ENCODE measurements at places on chromosomes 7 and 10.

DNA sequence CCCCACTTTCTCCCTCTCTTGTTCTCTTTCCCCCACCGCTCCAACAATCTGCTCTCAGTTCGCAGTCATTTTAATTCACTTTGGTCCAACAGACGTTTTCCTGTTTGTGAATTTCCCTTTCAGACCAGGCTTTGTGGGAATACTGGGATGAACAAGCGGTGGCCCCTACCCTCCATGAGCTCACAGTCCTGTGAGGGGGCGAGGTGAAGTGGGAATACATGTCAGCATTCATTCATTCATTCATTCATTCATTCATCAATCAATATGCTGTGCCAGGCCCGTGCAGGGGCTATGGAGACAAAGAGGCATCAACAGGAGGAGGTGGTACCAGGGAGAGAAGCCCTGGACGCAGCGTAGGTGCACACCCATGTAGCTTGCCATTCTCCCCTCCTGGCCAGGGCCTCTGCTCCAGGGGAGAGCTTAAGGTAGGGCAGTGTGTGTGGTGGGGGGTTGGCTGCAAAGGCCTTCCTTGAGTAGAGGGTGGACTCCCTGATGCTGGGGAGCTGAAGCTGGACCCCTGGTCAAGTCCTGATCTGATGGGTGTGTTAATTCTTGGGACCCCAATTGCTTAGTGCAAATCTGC is 16.1 kb downstream of the PRF1 start:
- DNase-seq, result no peak

DNA sequence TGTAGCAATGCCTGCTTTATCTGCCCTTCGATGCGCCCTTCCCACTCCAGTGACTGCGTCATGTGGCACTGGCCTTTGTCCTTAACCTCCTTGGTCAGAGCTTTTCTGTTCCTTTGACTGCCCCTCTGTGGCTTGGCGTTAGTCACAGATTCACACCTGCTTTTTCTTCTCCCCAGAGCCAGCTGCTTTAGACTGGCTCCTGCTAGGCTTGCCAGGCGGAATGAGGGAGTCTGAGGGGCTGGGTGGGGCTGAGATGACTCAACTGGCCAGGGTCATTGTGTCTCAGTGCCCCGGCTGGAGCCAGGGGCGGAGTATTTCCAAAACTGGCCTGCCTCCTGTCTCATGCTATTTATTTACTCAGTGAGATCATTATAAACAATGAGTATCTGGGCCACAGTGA is 194.1 kb downstream of the EMX2 start:
- no peak for DNase-seq

DNA sequence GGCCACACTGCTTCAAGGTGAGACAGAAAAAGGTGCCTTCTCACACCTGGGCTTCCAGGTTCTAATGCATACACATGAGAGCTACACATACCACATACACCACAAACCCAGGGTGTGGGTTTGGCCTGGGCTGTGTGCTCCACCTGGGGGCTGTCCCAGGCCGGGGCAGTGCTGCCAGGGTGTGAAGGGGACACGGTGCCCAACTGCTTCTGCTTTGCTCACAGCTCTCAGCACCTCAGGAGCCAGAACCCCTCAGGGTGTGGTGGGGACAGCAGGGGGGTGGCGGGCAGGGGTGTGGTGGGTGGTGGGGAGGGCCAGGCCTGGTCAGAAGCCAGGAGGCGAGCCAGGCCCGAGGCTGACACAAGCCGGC is 51.1 kb downstream of the TMEM209 start:
- no peak for DNase-seq

DNA sequence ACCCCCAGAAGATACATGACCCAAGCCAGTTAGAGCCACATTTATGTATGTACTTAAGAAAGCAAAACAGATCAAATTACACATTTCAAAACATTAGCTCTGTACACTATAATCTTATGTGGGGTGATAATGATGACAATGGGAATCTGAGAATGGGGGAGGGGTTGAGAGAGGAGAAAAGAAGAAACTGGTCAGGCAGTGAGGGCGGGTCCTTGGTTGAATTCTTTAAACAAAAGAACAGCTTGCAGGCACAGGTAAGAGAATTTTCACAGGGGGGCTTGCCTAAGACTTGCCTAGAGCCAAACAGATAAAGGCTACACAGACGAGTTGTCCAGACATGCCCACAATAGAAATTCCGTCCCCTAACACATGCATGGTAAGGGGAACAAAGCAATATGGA is 76.8 kb upstream of the PTER start:
- no peak for DNase-seq

DNA sequence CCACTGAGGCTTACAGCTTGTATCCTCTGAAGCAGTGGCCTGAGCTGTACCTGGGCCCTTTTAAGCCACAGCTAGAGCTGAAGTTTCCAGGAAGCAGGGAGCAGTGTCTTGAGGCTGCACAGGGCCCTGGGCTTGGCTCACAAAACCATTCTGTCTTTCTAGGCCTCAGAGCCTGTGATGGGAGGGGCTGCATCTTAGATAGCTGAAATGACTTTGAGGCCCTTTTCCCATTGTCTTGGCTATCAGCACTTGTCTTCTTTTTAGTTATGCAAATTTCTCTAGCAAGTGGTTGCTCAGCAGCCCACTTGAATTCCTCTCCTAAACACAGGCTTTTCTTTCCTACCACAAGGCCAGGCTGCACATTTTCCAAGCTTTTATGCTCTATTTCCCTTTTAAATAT is 864.2 kb downstream of the REEP3 start:
- DNase-seq, result no peak

DNA sequence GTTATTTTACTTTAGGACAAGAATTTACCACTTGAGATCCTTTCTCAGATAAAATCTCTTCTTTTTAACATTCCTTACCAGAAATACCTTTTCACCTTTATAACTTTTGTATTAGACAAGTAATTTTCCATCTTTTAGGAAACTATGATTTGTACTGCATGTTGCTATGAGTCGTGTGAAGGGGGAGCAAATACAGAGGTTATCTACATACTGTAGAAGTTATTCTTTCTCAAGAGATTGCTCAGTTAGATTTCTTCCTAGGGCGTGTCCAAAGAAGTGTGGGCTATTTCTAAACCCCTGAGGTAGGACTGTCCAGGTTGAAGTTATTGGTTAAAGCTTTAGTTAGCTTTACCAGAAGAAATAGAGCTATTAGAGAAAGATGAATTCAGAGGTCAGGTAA is 30.2 kb upstream of the ARHGAP12 start:
- no peak for DNase-seq

DNA sequence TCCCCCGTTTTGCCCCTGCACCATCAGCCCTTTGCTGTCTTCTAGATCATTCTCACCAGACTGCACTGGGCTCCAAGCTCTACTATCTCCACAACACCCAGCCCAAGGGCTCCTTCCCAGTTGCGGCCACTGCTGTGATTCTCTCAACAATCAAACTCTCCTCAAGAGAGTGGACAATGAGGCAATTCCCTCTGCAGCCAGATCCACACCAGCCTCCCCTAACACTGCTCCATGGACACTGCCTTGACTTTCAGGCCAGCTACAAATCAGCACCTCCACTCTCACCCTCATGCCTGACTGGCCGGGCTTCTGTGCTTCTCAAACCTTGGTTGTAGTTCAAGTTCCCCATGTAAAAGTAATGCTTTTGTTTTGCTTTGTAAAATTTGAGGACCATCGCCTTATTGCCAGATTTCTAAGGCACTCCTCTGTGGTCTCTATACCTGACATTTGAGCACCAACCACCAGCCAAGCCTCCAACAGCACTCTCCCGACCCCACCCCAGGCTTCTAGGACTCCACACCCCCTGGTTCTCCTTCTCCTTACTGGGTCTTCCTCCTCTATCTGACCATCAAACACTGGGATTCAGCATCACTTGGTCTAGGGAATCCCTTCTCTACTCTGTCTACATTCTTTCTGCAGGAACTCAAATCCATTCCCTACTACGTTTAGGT is 45.4 kb downstream of the PPIF start:
- no peak for DNase-seq

- DNase-seq, result no peak
Measured at GRCh38 chr7:106812027-106812643, 52.9 kb upstream of the PIK3CG start.

DNA sequence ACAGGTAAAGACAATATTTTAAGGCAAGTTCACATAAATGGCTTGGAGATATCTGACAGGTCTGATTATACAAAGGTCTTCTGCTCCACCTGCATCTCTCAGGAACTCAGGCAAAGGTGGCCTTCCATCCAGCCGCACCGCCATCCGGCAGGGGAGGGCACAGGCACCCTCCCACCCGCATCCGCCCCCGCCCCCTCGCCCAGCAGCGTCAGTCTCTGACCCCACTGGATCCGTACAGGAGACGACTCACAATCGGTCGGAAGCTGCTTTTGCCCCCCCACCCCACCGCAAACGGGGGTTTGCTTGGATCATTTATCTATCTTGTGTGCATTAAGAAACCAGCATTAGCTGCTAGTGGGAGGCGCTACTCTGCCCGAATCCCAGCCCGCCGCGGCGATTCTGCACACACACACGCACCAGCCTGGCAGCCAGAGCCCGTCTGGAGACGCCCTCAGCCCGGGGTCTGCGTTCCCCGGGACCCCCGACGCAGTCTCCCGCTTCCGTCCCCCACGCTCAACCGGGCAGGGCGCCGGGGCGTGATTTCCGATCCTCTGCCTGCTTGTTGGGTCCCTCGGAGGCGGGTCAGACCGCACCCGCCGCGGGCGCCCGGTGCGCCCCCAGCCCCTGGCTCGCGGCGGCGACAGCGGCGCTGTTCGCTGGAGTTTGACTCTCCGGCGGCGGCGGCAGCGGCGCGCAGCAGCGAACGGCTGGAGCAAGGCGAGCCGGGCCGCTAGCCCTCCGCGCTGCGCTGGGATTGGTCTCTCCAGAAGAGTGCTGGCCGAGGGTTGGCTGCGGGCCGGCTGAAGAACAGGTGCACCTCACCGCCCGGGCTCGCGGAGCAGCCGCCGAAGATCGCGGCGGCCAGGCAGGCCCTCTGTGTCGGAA is 820 bp upstream of the NRG3 start:
- no peak for DNase-seq

DNA sequence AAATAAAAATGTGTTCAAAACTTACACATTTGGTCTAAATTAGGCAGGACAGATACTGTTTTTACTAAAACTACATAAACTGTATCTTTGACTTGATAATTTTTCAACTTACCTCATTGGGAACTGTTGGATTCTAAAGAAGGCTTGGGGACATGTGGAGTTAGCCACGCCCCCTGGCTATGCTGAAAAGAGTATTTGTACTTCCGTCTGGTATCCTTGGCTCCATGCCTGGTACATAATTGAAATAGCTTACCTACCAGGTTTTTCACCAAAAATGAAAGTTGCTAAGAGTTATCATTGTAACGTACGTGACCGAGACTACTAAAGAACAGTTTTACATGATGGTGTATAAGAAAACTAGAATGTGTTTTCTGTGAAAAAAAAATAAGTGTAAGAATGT is 604.8 kb upstream of the IGFBP3 start:
- DNase-seq, result no peak

GRCh38 chr7:43888993-43889945 is 17.1 kb downstream of the URGCP start:
- no peak for DNase-seq

GRCh38 chr10:63684257-63684936 is 163.2 kb downstream of the REEP3 start:
- DNase-seq, result no peak

- no peak for DNase-seq
Measured at GRCh38 chr10:75744261-75744660, 312.8 kb downstream of the LRMDA start.

DNA sequence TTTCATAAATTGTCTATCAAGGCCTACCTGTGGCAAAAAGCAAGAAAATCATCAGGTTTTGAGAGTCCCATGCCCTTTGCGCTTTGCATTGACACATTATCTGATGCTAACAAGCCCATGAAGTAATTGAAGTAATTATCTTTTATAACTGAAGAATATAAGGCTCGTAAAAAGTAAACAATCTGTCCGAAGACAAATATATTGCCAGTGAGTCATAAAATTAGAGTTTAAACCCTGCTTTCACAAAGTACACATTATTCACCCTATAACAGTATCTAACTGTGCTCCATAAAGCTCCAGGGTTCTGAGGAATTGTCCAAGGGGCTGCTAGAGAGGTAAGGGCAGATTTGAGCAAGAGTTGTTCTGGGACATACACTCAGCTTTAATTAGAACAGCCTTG is 102.3 kb upstream of the PPP1R3A start:
- DNase-seq, result no peak

DNA sequence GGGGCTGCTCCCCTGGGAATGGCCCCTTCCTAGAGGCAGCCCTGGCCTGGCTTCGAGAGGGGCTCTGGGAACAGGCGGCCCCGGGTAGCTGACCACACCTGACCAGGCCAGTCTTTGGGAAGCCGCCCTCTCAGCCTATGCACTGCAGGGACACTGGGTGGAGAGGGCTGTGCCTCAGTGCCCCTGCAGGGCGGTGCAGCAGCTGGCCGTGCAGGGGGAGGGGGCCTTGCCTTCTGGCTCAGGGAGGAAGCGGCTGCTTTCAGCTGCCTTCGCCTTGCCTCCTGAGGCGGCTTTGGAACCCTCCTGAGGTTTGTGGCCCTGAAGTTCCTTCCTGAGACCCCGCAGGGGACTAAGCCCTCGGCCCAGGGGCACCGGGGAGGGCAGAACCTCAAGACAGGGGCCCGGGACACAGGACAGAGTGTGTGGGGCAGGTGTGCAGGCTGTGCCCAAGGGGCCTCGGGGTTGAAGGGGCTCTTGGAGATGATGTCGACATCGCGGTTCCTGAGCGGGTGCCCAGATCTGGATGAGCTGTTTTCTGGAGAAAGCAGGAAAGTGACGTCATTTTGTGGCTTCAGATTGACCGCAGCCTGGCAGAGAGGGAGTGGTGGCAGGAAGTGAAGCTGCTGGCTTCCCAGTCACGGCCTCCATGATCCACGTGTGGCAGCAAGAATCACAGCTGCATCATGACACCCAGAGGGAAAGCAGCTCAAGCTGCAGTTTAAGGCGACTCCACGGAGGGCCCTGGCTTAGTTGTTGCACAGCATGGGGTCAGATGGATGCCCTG is 17.7 kb downstream of the ADAM8 start:
- DNase-seq, result peak; percentile 76

DNA sequence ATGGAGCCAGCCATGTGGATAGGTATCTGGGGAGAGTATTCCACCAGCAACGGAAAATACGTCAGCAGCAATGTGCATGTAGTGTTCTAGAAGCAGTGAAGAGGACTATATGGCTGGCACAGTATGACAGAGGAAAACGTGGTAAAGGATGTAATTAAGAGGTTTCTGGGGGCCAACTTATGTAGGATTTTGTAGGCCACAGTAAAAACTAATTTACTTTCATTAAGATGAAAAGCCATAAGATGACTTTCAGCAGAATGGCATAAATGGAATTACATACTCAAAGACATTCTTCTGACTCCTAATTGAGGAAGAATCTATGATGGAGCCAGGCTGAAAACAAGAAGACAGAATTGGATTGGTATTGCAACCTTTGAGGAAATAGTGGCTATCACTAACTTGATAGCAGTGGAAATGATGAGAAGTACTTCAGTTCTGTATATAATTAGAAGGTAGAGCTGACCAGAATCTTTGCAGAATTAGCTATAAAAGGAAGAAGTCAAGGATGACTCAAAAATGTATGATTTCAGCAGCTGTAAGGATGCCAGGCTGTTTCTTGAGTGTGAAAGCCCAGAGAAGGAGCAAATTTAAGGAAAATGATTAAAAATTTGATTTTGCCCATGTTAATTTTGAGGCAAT is 156.7 kb downstream of the MBL2 start:
- no peak for DNase-seq

Data from activated CD8-positive, alpha-beta memory T cell treated with anti-CD3 and anti-CD28 coated beads for 48 hours (primary cell).